ENCODE measurements at places on chromosomes 1 and 21.

DNA sequence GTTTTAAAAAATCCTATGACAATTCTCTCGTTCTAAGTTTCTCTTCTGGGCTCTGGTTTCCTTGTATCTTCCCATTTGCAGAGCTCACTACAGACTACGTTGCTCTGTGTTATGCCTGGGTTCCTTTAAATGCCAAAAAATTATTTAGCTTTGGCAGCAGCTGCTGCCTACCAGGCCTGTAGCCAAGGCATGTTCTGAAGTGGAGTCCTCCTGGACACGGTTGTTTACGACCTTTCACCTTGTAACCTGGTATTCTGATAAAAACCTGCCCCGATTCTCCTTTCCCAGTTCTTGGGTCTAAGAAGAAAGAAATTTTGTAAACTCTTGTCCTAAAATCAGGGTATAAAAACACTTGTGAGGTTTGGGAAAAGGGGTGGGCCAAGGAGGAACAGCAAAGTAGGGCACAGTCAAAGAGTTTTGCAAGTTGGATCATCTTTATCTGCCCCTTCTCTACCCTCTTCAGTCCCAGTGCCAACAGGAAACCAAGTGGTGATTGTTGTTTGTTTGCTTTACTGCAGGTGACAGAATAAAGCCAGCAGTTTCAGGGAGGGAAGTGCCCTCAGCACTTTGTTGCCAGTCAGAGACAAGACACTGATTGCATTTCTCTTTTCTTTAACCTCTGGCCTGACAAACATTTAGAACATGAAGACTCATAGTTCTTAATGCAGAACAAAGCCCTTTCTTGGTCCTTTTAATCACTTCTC is 3.1 kb upstream of the TXNIP start:
- no peak for DNase-seq

DNA sequence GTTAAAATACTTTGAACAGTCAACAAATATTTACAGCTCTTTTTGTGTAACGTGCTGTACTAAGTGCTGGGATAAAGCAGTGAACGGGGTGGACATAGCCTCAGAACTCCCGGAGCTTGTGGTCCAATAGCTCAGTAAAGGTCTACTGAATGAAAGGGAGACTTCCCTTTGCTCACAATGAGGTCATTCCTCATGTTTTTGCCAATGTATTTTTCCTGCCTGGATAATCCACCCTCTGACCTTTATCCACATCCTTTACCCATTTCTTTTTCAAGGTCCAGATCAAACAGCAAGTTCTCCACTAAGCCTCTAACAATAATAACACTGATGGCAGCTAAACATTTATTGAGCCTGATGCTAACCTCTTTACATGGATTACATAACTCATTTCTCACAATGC is 55.9 kb downstream of the LEPR start:
- no peak for DNase-seq

DNA sequence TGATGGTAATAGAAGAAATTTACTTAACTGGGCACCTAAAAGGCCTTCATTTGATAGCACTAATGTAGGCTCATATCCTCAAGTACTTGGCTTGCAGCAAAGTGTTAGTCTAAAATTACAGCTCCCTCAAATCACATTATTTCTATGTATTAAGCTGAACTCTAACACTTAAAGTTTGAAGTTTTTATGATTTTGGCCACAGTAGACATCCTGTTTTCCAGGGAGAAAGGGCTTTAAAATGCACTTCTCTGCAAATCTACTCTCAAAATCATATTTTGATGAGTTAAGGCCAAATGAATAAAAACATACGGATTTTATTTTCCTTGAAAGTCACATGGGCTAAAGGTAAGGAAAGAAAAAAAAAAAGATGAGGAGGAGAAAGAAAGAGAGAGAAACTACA is 575.5 kb downstream of the PLPP3 start:
- no peak for DNase-seq

- no peak for DNase-seq
These were observed 138.1 kb upstream of the MAGI3 start for GRCh38 chr1:113252166-113252565.

DNA sequence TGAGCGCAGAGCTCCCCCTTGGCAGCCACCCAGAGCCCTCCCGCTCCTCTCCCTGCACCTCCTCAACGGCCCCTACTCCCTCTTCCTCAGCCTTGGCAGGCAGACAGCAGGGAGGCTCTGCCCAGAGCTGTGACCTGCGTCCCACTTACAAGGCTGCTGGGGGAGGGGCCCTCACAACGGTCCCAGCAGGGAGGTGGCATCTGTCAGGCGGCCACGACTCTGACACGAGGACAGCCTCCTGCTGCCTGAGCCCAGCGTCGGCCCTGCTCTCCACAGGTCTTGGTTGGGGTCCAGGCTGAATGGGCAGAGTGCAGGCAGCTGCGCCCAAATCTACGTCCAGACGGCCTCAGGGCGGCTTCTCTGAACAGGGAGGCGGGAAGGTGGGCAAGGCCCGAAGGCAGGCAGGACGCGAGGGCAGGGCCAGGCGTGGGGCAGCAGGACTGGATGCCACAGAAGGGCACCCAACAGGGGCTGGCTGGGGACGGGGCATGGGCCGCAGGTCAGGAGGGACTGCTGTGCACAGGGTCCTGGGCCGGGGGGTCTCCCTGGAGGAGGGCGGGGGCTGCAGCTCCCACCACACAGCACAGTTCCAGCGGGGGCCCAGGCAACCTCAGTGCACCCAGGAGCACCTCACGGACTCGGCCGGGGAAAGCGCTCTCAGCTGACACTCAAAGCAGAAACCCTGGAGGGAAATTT is 7.5 kb downstream of the SLC19A1 start:
- DNase-seq = no peak

GRCh38 chr1:192477630-192478029 is 97.9 kb upstream of the RGS1 start:
- peak; percentile 22 for DNase-seq

DNA sequence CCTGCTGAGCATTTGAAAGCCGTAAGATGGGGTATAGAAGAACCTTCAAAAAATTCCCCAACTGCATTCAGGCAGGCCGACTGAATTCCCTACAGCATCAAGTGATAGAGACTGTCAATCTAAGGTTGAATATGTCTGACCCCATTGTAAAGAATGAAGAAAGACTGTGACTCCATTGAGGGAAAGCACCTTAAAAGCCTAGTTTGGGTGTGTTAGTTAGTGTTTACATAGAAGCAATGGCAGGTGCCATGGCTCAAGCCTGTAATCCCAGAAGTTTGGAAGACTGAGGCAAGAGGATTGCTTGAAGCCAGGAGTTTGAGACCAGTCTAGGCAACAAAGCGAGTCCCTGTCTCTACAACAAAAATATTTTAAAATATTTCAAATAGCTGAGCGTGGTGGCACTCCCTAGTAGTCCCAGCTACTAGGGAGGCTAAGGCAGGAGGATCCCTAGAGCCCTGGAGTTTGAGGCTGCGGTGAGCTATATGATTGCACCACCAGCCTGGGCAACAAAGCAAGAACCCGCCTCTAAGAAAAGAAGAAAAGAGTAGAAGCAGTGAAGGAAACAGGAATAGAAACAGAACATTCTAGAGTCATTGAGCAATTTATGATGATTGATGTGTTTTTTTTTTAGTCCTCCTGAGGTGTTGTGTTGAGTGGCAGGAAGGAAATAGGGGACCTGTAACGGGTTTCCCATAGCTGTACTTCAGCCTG is 15.4 kb downstream of the POLR3GL start:
- DNase-seq = no peak

- no peak for DNase-seq
These were observed 50.8 kb upstream of the CTPS1 start for GRCh38 chr1:40928699-40929098.

GRCh38 chr1:212315907-212316306 is 30.7 kb downstream of the PPP2R5A start:
- DNase-seq = no peak

GRCh38 chr21:45854690-45855247 is 126.8 kb upstream of the COL6A1 start:
- no peak for DNase-seq

DNA sequence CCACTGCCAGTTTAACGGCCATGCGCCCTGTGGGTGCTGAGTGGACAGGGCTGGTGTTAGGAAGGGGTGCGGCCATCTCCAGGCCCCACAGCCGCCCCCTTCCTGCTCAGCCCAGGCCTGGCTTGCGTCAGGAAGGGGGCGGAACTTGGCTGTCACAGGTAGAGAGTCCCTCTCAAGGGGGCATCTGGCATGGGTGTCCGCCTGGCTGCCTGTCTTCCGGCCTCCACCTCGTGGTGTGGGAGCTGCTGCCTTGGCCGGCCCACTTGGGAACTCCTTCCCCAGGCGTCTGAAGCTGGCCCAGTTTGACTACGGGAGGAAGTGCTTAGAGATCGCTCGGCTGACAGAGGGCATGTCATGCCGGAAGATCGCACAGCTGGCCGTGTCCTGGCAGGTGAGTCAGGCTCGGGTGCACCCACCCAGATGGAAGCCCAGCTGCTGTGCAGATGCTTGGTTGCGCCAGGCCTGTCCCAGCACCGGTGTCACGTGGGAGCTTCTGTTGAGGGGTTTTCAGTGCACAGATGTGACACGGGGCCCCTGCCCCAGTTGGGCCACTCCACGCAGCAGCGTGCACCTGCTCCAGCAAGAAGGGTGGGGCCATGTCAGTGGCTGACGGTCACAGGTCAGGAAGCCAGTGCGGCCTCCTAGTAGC is 9.1 kb upstream of the ATAD3B start:
- no peak for DNase-seq

DNA sequence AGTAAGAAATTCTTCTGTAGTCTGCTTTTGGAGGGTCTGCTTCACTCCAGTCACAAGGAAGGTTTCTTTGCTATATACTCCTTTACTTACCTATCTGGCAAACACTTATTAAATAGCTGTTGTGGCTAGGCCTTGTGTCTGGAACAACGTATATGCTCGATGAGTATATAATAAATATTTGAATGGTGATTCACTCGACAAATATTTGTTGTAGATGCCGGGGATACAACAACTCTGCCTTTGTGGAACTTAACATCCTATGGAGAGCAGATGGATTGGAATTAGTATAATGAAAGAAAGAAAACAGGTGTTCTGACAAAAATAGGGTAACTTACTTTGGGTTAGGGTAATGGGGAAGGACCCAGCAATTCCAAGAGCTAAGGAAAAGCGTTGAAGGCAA is 31.1 kb downstream of the KPNA6 start:
- DNase-seq = no peak

GRCh38 chr1:153190373-153190772 is 12.9 kb upstream of the LELP1 start:
- DNase-seq = no peak

GRCh38 chr1:172144445-172145061 is 275.9 kb upstream of the C1orf105 start:
- DNase-seq = no peak

GRCh38 chr1:199377211-199377610 is 650.3 kb upstream of the NR5A2 start:
- no peak for DNase-seq

DNA sequence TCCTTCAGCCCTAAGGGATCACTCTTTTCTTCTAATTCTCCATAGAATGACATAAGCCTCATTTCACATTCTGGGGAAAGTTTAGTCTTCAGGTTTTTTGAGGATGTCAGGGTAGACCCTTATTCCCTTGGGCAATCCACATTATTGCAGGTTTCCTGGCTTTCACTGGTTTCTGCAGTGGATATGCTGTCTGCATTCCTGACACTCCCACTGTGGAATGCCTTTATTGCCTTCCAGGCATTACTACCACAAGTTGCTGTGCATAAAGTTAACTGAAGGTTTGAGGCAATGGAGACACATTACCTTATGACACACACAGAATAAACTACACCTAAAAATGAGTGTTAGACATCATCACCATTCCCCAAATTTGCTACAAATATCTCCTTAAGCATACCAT is 12.7 kb downstream of the FASLG start:
- DNase-seq = no peak

- no peak for DNase-seq
These were observed 2.3 kb downstream of the EDN2 start for GRCh38 chr1:41482001-41482765.

- no peak for DNase-seq
These were observed 690 bp downstream of the RRP1 start for GRCh38 chr21:43790010-43790524.

DNA sequence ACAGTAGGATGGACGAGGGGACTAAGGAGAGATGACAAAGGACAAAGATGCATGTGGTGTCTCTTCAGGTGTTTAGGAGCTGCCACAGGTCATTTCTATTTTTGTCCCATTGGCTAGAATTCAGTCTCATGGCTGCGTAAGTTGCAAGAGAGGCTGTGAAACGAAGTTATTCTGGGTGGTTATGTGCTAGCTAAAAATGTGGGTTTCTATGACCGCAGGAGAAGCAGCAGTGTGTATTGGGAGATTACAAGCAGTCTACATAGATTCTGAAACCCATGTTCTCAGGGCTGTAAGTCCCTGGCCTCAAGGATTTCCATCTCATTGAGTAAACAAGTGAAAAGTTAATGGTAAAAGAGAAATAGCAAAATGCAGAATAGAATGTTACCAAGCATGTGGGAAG is 110.7 kb downstream of the SPATA46 start:
- DNase-seq = no peak

DNA sequence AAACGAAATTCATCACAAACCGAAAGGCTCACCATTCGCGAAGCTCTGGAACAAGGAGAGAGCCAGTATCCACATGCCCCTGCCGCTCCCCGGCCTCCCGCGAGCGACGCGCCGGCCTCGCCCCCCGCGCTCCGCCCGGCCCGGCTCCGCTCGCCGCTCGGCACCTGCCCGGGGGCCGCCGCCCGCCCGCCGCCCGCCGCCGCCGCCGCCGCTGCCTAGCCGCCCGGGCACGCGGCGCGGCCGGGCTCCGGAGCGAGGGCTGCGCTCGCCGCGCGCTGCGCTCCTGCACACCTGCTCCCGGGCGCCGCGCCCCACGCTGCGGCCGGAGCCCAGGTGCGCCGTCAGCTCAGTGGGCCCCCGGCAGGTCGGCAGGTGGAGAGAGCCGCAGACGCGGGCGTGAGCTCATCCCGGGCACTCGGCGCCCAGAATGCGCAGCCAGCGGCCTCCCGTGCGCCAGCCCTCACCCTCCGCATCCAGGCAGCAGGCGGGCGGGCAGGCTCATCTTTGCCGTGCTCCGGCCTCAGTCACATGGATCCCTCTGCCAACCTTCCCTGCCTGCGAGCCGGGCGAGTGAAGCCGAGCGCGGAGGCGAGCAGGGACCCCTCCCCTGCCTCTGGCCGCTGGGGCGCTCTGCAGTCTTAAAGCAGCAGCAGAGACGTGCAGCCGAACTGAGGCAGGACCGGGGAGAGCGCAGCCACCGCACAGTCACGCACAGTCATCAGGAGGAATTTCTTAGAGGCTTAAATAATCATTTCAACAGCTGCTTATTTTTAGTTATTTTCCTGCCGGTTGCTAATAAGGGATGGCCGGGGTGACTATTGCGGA is at the start of gene DSCAM:
DSCAM (minus strand) TSS at position 572 of the 825 bp plus-strand sequence; CDS start at position 75, 497 bp downstream.
- DNase-seq = no peak
